ENCODE measurements at places on chromosomes 3 and 15.

- peak; percentile 42 for DNase-seq
Measured at GRCh38 chr3:136380530-136380929, 130.4 kb downstream of the PCCB start.

- peak; percentile 65 for DNase-seq
Measured at GRCh38 chr3:196740481-196741248, 1.0 kb downstream of the PAK2 start.

DNA sequence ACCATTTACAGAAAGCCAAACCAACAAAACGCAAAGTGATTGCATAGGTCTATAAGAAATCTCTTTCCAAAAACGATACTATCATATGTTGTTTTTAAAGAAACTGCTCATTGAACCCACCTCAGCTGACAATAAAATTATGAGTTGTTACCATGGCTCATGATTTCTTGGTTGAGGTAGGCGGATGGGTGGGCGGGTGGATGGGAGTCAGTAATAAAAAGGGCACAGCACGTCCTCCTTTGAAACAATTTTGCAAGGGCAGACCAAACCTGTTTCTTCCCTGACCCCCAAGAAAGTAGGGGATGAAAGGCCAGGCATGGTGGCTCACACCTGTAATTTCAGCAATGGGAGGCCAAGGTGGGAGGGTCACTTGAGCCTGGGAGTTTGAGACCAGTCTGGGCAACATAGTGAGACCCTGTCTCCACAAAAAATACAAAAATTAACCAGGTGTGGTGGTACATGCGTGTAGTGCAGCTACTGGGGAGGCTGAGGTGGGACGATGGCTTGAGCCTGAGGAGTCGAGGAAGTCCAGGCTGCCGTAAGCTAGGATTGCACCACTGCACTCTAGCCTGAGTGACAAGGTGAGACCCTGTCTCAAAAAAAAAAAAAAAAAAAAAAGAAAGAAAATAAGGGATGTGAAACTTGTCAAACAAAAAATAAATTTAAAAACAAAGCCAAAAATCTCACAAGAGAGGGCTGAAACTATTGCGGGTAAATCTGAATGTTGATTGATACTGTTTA lies 2.1 kb downstream of the ABHD10 start:
- DNase-seq = no peak

DNA sequence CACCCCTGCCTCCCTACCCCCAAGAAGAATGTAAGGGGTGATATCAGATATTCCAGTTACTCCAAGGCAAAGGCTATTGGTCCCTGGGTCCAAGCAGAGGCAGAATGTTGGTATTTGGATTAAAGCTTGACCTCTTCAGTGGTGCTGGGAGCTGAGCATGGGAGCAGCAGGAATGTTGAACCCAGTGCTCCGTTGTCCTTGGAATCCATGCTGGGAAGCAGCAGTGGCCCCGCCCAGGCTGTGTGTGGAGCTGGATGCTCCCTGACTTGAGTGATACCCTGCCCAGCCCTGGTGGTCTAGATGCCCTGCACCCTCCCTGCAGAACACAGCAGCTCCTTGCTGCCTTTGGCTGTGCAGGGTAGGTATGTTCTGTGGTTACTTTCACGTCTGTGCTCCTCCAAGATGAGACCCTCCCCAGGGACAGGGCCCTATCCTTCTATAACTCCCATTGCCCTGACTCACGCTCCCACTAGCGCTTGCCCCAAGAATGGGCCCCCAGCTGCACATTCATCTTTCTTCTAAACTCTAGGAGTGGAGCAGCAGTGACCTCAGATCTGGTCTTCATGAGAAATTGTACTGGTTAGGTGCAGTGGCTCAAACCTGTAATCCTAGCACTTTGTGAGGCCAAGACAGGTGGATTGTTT lies 35.1 kb downstream of the UMPS start:
- no peak for DNase-seq

DNA sequence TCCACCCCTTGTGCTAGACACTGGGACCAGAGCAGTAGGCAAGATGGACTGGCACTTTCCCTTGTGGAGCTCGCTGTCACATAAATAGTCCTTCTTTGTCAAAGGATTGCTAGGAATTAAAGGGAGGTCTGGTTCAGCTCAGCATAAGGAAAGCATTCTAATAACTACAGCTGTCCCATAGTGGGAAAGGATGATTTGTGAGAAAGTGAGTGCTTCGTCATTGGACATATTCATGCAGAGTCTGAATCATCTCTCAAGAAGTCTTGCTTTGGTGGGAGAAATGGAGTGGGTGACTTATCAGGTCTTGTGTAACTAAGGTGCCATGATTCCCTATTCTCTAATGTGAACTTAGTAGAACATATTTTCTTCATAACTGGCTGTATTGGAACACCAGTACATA lies 14.7 kb downstream of the PPARG start:
- peak; percentile 88 for DNase-seq

All from EH (cell line).